Activated naive CD4-positive, alpha-beta T cell treated with Interleukin-2 at 50 U/mL for 16 hours (primary cell): ENCODE measurements at places on chromosomes 7 and 10.

GRCh38 chr7:41992881-41993867 is 243.8 kb downstream of the GLI3 start:
- no peak for DNase-seq

GRCh38 chr10:44233561-44234482 is 151.1 kb downstream of the CXCL12 start:
- no peak for DNase-seq

GRCh38 chr10:78817804-78818203 is 251.0 kb upstream of the ZMIZ1 start:
- DNase-seq: no peak

DNA sequence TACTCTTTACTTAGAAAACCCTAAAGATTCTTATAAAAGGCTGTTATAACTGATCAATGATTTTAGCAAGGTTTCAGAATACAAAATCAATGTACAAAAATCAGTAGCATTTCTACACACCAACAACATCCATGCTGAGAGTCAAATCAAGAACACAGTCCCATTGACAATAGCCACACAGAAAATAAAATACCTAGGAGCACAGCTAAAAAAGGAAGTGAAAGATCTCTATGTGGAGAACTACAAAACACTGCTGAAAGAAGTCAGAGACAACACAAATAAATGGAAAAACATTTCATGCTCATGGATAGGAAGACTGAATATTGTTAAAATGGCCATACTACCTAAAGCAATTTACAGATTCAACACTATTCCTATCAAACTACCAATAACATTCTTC is 427.0 kb downstream of the KCNMA1 start:
- DNase-seq: no peak

DNA sequence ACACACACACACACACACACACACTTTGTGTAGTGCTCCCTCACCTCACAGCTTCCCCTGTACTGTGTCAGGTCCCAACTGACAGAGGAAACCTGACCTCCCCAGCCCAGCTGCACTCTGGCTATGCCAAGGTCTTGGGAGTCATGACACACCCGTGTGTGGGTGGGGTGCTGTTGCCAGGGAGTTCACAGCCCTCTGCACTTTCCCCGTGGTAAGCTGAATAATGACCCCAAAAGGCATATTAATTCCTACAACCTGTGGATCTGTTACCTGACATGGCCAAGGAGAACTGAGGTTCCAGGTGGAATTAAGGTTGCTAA is 8.9 kb upstream of the NANOS1 start:
- DNase-seq: peak; percentile 36

DNA sequence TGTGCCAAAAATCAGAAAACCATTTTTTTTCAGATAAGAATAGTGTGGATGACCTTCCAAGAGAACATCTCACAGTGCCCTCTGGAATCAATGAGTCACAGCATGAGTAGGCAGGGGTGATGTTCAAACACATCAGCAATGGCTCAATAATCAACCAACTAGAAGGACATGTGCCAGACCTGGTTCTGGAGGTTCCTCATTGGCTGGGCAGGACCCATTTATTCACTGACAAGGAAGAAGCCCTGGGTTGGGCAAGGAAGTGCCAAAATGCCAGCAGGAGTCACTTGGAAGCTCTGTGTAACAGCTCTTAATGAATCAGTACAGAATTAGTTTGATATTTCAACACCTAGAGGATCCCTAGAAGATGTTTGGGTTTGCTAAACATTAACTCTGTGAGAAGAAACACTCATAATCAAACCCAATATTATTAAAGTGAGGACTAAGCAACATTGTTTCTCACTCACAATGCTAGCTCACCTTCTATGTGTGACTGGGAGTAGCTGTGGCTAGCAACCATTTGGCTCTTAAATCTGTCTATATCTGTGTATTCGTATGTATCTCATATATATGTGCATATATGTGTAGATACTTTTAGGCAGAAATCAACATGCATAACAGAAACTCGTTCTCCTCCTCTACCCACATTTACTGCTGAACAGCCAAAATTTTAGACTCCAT is 72.3 kb upstream of the APBB1IP start:
- no peak for DNase-seq

- no peak for DNase-seq
These were observed 9.3 kb downstream of the ATG9B start for GRCh38 chr7:151014950-151015349.

GRCh38 chr10:121305066-121305465 is 293.2 kb downstream of the FGFR2 start:
- DNase-seq: no peak

- no peak for DNase-seq
These were observed 142.2 kb downstream of the TRIL start for GRCh38 chr7:28815928-28816373.

DNA sequence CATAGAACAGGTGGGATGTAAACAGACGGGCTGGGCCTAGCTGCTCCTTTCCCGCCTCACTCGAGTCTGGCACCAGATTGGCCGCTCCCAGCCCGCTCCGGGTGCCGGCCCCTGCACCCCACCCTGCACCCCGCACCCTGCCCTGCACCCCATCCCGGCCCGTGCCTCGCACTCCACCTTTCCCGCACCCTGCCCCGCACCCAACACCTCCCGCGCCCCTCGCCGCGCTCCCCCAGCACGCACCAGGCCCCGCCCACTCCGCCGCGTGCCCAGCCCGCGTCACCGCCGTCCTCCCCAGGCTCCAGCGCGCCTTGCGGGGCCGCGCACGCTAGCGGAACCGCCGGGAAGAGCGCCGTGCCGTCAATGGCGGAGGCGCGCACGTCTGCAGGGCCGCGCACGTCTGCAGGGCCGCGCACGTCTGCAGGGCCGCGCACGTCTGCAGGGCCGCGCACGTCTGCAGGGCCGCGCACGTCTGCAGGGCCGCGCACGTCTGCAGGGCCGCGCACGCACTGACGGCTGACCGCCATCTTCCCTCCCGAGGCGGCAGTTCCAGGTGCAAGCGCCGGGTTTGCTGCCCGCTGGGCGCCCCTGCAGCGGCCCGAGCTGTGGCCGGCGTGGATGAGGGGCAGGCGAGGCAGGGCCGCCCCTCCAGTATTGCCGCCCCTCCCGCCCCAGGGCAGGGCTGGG is at the start of gene UBE3C:
TSS of gene UBE3C (plus strand) at position 503 of the 687 bp plus-strand sequence. CDS start 347 bp downstream, outside the sequence.
- DNase-seq: peak; percentile 92

DNA sequence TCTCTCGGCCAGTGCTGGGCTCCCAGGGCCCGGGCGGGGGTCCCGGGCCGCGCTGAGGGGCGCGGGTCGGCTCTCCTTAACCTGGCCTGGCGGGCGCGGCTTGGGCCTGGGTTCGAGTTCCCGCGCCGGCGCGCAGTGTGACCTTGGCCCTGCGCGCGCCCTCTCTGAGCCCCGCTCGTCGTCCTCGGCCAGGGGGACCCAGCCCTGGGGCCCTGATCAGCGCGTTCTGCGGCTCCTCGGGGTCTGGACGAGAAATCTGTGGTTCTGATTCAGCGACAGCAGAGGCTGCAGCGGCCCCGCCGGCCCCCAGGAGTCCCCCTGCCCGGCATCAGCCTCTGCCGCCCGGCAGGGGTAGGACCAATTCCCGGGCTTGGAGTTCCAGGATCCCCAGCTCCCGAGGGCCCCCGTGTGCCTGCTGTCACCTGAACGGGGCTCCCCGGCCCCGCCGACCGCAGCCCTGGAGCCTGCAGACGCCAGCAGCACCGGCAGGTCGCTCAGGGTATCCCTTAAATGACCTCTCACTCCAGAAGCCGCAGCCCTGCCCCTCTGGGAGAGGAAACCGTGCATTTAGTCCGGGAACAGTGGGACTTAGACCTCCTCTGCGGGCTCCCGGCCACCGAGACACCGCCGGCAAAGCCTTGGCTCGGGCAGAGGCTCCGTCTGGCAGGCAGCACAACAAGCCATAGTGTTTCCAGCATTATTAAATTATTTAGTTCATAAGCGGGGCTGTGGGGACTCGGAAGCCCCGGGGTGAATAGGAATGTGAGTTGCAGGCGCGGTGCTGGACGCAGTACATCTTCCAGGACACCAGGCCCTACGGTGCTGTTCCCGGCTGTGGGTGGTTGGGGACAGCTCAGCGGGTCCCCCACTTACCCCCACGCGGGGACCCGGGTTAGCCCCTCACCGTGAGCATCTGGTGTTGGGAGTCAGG is 572 bp downstream of the CHST12 start:
- peak; percentile 29 for DNase-seq

GRCh38 chr10:57743711-57744110 is 524.0 kb downstream of the IPMK start:
- DNase-seq: no peak

- DNase-seq: no peak
These were observed 33.1 kb upstream of the TBX20 start for GRCh38 chr7:35286986-35287385.

DNA sequence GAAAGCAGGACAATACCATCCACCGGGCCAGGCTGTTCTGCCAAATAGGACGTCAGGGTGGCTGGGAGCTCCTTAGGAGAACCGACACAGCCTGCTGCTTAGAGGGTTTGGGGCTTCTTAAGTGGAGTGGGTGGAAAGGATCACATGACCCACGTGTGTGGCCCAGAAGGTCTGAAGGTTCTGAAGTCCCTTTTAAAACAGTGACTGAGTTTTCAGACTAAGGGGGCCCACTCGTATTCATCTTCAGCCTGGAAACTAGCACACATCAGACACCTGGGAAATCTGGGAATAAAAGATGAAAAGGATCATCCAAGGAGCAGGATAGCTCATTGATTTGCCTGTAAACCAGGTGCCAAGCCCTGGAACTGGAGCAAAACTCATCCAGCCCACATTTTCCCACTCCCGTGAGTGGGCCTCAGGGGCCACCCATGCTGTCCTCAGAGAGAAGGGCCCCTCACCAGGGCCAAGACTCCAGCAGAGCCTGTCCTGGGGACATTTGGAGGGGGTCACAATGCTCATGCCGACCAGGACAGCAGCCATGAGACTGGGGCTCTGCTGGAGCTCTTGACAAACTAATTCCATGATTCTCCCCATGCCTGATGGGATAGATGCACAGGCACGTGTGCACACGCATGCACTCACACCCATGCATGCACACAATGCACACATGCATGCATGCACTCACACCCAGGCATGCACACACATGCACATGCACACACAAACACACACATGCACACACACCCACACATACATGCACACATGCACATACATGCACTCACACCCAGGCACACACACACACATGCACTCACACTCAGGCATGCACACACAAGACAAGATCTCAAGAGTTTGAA is 168.8 kb upstream of the PPP2R2D start:
- no peak for DNase-seq

DNA sequence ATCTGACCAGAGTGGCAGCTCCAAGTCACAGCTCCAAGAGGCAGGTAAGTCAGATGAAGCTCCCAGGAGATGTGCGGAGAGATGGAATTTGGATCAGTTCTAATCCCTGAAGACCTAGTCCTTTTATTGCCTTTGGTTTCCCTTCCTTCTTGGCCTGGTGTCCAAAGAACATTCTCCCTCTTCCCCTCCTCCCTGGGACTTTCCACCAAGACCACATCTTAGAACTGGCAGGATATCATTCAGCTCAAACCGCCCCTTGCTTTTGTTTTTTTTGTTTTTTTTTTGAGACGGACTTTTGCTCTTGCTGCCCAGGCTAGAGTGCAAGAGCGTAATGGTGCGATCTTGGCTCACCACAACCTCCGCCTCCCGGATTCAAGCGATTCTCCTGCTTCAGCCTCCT is 190.8 kb downstream of the GFRA1 start:
- no peak for DNase-seq

DNA sequence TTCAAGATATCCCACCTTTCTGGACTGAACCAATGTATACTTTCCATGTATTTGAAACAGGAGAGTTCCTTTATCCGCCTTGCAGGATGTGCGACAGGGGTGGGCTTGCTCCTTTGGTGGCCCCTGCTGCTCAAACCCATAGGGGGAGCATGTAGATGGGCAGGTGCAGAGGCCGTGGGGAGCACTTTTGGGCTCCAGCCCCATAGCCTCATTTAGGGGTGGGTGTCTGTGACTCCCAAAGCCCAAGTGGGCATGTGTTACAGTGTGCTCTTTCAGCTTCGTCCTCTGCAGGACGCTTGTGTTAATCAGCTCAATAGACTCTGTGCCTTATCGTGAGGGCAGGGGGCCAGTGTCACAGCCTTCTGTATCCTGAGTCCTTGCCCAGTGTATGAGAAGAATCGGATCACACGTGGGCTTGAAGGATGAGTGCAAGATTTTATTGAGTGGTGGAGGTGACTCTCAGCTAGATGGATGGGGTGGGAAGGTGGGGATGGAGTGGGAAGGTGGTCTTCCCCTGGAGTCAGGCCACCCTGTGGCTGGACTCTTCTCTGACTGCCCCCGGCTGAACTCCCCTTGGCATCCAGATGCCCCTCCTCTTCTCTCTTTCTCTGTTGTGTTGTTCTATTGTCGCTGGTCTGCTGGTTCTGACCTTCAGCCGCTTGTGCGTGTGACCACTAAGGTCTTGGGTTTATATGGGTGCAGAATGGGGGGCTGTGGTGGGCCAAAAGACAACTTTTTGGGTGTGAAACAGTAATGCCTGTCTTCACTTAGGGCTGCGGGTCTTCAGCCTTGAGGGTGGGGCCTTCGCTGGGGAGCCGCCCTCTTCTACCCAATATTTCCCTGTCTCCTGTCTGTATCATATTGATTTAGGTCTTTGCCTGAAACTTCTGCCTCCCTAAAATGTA is 262.2 kb downstream of the GLRX3 start:
- DNase-seq: no peak

- no peak for DNase-seq
These were observed 29.3 kb upstream of the OSBPL3 start for GRCh38 chr7:25009257-25009656.

GRCh38 chr10:88316292-88316861 is 266.7 kb downstream of the RNLS start:
- no peak for DNase-seq

- peak; percentile 1 for DNase-seq
These were observed 16.0 kb downstream of the AKR1C8 start for GRCh38 chr10:5168897-5169420.

GRCh38 chr10:100524206-100524605 is 4.5 kb upstream of the SEC31B start:
- no peak for DNase-seq

GRCh38 chr10:27547047-27547446 is 42.9 kb downstream of the RAB18 start:
- no peak for DNase-seq

- DNase-seq: no peak
These were observed 211.7 kb downstream of the CCSER2 start for GRCh38 chr10:84540022-84540616.

GRCh38 chr7:119348491-119348890 is 924.5 kb upstream of the KCND2 start:
- DNase-seq: no peak

DNA sequence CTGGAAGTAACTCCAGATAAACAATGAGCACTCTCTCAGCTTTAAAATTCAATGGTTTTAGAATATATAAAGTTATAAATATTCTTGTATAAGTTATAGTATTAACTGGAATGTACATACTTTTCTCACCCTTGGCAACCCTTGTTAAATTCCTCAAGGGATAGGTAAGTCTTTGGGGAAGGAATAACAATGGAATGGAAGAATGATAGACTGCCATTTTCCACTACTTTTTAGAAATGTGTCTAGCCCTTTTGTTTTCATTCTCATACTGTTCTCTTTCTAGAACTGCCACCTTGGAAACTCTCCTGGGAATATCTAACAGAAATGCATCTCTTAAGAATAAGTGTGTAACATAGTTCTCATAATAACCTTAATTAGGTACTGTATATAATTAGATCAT is 8.3 kb downstream of the KIF5B start:
- no peak for DNase-seq

- DNase-seq: no peak
These were observed 191.7 kb upstream of the IMMP2L start for GRCh38 chr7:111753968-111754367.
